ENCODE measurements at places on chromosomes 1 and 21. TPM values are rescaled to one million over a fixed set of nuclear protein-coding genes. Genes with fewer than 3 reads are reported as not detected.

Gene CFHR2
- total RNA-seq: not detected

Gene GPR3
- total RNA-seq: not detected

Gene RAVER2
- 9.7 TPM for total RNA-seq

- H3K27me3 ChIP-seq: no peaks in the 10 kb centered on the region
- H3K4me1 ChIP-seq: no peaks in the 10 kb centered on the region
- no peak for DNase-seq
- no peak overlapping the region for H3K27ac ChIP-seq
- no peaks in the 10 kb centered on the region for H3K36me3 ChIP-seq
Observed at GRCh38 chr1:245984390-245985155, 522.5 kb downstream of the SMYD3 start.

- no peak overlapping the region for H3K4me3 ChIP-seq
- H3K27ac ChIP-seq: no peak overlapping the region
- H3K36me3 ChIP-seq: no peaks in the 10 kb centered on the region
Observed at GRCh38 chr1:92820551-92820950, 11.3 kb upstream of the RPL5 start.

DNA sequence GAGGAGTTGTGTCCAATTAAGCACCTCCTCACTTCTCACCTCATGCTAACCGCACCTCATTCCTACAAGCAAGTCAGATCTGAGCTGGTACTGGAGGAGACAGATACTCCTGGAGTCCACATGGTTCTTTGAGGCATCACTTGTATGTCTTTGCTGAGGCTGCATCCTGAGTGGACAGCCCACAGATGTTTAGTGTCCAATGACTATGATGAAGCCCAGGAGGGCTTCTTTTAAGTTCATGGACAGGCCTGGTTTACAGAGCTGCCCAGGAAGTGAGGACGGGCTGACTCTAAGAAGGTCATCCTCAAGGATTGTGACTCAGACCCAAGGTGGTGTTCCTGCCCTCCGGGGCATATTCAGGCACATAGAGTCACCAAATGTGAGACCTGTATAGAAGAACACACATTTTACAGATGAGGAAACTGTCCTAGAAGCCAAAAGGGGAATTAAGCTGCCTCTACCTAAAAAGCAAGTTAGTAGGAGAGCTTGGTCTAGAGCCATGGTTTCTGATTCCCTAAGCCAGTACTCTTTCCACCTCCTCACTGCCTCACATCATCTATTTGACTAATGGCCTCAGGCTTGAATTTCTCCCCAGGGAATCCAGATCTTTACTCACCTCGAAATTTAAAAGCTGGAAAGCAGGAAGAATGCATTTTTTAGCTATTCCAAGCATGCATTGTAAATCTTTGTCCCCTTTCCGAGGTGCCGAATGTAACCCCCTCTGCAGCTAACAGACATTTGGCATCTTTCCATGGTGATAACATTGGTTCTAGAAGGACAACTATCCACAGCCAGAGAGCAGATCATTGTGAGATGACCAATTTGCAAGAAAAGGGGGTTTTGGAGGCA is 228.1 kb downstream of the OMA1 start:
- no peak for DNase-seq
- H3K4me3 ChIP-seq: no peak overlapping the region
- no peaks in the 10 kb centered on the region for H3K27me3 ChIP-seq

- no peak overlapping the region for H3K4me3 ChIP-seq
- DNase-seq: peak; percentile 23
- H3K36me3 ChIP-seq: peaks cover 4% of the 10 kb centered on the region
- no peaks in the 10 kb centered on the region for H3K4me1 ChIP-seq
- H3K27ac ChIP-seq: no peak overlapping the region
Observed at GRCh38 chr1:19322481-19322880, 10.4 kb downstream of the SLC66A1 start.

GRCh38 chr21:44049182-44049581 is 37.1 kb downstream of the TRAPPC10 start:
- peaks cover 24% of the 10 kb centered on the region for H3K4me1 ChIP-seq
- H3K27ac ChIP-seq: no peak overlapping the region
- H3K36me3 ChIP-seq: no peaks in the 10 kb centered on the region
- DNase-seq: no peak

DNA sequence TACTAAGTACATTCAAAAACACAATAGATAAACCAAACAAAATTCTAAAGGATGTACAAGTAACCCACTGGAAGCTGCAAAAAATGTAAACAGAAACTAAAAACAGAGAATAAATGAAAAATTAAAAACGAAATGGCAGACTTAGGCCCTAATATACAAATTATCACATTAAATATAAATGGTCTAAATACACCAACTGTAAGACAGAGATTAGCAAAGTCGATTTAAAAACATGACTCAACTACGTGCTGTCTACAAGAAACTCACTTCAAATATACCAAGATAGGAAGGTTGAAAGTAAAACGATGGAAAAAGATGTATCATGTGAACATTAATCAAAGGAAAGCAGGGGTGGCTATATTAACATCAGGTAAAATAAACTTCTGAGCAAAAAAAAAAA is 23.1 kb downstream of the SLC19A1 start:
- no peaks in the 10 kb centered on the region for H3K4me1 ChIP-seq
- no peaks in the 10 kb centered on the region for H3K36me3 ChIP-seq
- no peak overlapping the region for H3K4me3 ChIP-seq
- no peak for DNase-seq

GRCh38 chr21:32826329-32827167 is 55.0 kb upstream of the PAXBP1 start:
- no peak overlapping the region for H3K27ac ChIP-seq
- H3K36me3 ChIP-seq: no peaks in the 10 kb centered on the region
- no peaks in the 10 kb centered on the region for H3K4me1 ChIP-seq
- DNase-seq: no peak

GRCh38 chr1:242651817-242652216 is 127.3 kb upstream of the PLD5 start:
- H3K36me3 ChIP-seq: no peaks in the 10 kb centered on the region
- H3K4me3 ChIP-seq: no peak overlapping the region
- DNase-seq: no peak
- H3K4me1 ChIP-seq: no peaks in the 10 kb centered on the region
- no peaks in the 10 kb centered on the region for H3K27me3 ChIP-seq

All from psoas muscle (tissue), 8 donors.